ENCODE measurements at places on chromosomes 1 and 21.

DNA sequence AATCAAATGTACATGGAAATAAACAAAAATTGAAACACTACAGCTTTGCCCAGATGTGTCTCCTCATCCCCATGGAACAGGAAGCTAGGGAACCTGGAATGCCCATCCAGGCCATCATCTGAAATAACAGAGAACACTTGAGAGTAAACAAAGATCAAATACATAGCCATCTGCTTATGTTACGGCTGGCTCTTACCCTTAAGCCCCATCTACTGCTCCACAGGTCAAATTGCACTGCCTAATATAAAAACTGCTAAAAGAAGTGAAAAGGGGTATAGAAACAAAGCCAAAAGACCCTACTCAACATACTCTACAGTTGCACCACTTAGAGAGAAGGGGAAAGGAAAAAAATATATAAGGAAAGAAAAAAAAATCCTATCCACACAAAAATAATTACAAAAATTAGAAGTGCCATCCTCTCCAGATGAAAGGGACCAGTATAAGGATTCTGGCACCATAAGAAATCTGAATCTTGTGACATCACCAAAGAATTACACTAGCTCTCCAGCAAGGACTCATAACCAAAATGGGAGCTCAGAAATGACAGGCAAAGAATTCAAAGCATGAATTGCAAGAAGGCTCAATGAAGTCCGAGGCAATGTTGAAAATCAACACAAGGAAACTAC lies 26.9 kb downstream of the OR6Y1 start:
- DNase-seq, result no peak

- no peak for DNase-seq
These were observed 305.1 kb downstream of the NPHP4 start for GRCh38 chr1:5686925-5687706.

DNA sequence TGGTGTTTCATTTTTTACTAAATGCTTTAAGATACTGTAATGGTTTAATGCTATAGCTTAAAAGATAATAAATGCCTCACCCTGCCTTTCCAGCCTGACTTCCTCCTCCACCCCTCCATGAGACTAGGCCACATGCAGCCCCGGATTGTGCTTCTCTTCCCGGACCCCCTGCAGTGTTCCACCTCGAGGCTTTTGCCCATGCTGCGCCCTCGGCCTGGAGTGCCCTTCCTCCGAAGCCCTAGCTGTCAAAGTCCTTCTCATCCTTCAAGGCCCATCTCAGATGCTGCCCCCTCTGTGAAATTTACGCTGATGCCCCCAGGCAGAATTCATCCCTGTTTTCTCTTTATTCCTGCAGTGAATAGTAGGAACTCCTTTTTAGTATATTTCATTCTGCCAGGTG lies 98.5 kb downstream of the ATP5PO start:
- no peak for DNase-seq

DNA sequence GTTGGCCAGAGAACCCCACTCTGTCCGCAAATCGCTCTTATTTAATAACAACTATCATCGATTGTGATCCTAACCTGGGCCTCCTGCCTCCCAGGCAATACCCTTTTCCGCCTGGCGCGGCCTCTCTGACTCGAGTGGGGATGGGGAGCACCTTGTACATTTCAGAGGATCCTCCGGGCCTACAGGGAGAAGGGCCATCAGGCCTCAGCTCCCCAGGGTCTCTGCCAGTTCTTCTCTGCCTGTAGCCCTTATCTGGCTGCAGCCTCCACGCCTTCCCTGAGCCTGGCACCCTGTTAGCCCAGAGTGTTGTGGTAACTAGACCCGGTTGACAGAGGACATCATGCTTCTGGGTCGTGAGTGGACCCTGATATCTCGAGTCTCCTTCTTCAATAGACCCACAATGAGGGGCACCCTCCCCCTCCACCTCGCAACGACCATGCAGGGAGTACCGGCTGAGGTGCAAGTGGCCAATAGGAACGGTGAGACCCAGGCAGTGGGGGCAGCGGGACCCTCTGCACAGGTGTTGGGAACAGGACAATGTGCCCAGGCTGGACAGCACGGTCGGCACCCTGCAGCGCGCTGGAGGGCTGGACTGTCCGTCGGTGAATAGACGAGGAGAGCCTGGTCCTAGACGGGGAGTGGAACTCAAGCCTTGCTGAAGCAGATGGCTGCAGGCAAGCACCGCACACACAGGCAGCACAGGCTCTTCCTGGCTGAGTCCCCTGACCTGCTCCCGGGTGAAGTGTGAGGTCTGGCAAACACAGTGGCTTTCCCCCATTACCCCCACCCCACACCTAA lies 7.1 kb upstream of the CRYBG2 start:
- no peak for DNase-seq

DNA sequence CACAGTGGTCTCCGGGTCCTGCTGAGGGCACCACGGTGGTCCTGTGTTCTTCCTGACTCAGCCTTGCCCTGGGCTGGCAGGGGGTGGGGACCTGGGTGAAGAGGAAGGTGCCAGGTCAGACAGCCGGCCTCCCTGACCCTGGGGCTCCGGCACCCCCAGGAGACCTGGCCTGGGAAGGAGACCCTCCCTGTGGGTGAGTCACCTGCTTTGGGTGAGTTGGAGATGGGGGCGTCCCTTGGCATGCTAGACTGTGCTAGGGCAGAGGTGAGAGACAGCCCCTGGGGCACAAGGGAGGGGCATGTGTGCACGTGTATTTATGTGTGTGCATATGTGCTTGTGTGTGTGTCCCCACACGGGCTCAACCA lies 23.4 kb downstream of the SPSB1 start:
- no peak for DNase-seq

- no peak for DNase-seq
These were observed 44.1 kb upstream of the KCNJ15 start for GRCh38 chr21:38212706-38213105.

- no peak for DNase-seq
These were observed 2.4 kb upstream of the CTPS1 start for GRCh38 chr1:40976952-40977690.

- no peak for DNase-seq
These were observed 27.9 kb upstream of the PRRC2C start for GRCh38 chr1:171457412-171457811.

DNA sequence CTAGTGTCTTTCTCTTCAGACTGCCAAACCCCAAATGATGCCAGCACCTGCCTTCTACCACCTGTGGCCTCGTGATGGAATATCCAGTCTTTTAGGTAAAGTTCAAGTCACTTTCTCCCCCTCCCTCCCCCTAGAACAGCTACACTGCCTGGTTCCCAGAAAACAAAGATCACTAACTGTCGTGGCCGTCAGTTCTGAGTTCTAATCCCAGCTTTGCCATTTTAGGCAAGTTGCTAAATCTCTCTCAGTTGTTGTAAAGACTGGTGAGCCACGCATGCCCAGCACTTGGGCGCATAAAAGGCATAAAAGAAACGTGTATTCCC lies 648 bp upstream of the TRAPPC3 start:
- no peak for DNase-seq

DNA sequence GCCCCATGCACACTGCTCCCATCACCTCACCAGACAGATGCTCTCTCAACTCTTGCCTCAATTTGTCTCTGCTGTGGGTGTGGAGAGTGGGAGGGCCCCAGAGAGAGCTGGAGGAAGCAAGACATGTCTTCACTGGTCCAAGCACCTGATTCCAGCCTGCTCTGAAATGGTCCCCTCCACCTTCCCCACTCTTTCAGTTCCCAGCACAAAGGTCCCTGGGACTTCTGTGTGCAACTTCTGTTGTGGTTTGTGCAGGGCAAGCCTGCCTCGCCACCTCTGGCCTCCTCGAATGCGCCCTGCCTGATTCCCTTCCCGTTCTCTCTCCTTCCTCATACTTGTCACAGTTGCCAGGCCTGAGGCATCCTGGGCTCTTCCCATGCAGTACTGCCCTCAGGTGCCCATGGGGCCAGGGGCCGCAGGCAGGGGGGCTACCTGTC lies 119.3 kb downstream of the SYT2 start:
- DNase-seq, result no peak

DNA sequence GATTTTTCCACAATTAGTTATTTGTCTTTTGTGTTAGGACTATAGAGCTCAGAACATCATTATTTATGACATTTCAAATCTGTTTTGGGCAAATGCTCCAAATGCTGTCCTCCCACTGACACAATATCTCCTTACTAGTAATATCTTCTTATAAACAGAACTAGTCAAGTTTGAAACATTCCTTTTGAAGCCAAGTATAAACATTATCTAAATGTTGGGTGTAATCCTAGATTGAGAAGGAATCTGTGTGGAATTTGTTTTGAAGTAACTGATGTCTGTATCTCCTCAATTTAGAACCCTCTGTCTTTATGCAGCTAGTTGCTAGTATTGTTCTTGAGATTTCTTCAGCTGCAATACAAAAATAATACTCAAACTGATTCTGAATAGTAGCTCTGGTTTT lies 28.5 kb upstream of the PAXBP1 start:
- no peak for DNase-seq

GRCh38 chr1:78047631-78048030 lies 1.9 kb downstream of the GIPC2 start:
- DNase-seq, result no peak

DNA sequence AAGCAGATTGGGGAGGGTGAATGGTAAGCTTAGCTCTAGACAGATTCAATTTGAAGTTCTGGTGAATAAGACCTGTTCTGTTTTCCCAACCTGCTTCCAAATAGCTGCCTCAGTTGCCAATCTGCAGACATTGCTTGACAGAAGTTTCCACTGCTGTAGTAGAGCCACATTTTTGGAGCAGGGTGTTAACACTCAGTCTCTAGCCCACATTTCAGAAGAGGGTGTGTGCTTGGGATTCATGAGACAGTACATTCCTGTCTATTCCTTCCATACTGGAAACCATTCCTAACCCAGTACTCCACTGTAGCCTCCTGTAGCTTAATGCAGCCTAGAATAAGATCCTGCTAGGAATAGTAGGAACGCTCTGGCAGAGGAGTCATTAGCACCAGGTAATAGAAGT lies 450.5 kb downstream of the NUF2 start:
- no peak for DNase-seq

- no peak for DNase-seq
These were observed at the start of gene OR6N1 for GRCh38 chr1:158771950-158772866. OR6N1 (minus strand) TSS chr1:158772195; CDS start chr1:158766682, 5,513 bp downstream.

DNA sequence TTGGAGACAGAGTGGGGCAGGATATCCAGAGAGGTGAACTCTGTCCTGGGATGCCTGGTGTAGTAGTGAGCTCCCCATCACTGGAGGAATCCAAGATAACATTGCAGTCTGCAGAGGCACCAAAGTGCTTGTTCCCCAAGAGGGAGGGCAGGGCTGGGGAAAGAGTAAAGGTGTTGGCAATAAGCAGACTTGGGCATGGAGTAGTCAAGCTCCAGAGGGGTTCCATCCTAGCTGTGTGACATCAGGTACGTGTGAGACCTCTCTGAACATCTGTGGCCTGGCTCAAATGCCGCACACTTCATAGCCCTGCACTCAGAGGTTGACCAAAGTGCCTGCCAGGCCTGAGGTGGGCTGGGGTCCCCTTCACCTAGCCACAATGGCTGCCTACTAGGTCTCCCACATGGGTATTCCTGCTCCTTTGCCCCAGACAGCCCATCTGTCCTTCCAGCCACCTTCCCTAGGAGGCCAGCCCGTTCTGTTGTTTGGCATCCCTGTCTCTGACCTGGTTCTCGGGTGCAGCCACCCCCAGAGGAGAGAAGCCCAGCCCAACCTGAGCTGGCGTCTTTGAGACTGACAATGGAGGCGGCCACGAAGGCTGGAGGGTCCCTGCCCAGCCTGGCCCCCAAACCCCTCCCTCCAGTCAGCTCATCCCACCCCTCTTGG lies 2.8 kb upstream of the ARF1 start:
- DNase-seq, result no peak

DNA sequence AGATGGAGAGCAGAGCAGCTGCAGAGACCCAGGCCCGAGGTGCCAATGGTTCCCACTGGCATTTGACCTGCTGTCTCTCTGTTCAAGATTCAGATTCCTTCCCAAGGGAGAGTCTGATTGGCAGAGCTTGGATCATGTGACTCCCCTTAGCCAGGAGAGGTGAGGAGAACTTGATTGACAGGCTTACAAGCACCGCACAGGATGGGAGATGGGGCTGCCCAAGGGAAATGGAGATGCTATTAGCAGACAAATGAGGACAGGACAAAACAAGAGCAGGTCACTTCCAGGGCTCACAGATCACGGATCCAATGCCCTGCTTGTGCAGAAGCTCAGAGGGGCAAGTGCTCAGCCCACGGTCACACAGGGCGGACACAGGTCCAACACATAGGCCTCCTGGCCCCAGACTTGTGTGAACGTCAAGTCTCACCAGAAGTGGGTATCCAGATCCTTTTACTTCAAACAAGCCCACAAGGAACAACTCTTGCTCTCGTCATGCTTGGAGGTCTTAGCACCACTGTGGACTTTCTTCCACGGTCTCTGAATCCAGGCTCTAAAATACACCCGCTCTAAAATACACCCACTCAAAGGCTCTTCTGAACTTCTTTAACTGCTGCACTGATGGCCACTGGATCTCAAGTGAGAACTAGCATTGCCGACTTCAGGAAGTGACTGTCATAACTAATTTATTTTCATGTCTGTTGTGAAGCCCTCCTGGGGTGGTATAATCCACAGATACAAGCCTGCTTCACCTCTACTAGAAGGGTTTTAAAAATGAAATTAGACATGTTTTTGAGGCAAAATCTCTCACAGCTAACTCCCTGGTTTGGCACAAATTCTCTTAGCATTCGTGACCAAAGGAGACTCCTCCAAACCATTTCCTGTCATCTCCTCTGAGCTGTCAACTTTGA lies 274.9 kb downstream of the RRAGC start:
- DNase-seq, result no peak

- no peak for DNase-seq
These were observed 9.3 kb upstream of the PIGC start for GRCh38 chr1:172453153-172453545.

- no peak for DNase-seq
These were observed 355.1 kb downstream of the NPHP4 start for GRCh38 chr1:5637171-5637570.

GRCh38 chr1:179952186-179952585 lies 2.4 kb upstream of the CEP350 start:
- DNase-seq, result no peak

DNA sequence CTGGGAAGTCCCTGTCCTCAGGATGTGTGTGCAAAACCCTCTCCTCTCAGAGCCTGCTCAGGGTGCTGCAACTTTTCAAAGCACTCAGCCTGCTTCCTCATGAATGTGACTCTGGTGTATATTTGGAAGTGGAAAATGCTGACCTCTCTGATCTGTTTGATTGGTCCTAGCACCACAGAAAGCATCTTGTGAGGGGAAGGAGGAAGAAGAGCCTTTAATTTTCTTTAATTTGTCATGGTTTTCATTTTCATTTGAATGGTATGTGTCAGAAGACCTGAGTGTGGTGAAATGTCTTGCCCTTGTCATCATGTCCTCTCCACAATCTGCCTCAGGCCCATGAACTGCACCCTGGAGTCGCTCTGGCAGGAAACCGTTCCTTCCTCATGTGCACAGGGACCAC lies 383.5 kb downstream of the NTNG1 start:
- no peak for DNase-seq

Measured in left hindlimb (tissue), 1 donor.